ENCODE measurements at places on chromosomes 4 and X.

DNA sequence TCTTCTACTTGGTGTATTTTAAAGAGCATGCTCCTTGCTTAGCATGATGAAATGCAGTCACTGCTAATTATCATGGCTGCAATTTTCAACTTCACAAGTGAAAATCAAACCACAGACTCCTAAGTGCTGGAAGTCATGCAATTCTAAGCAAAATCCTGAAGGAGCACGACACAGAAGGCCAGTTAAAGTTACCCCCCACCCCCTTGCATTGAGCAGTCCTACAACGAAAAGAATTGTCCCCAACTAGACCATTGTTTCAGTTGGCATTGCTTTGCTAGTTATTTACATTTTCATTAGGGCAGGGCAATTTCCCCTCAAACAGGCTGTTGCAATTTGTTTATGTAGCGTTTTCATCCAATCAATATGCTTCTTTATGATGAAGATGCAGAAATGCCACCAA lies 321.2 kb downstream of the PCDH7 start:
- DNase-seq: no peak

DNA sequence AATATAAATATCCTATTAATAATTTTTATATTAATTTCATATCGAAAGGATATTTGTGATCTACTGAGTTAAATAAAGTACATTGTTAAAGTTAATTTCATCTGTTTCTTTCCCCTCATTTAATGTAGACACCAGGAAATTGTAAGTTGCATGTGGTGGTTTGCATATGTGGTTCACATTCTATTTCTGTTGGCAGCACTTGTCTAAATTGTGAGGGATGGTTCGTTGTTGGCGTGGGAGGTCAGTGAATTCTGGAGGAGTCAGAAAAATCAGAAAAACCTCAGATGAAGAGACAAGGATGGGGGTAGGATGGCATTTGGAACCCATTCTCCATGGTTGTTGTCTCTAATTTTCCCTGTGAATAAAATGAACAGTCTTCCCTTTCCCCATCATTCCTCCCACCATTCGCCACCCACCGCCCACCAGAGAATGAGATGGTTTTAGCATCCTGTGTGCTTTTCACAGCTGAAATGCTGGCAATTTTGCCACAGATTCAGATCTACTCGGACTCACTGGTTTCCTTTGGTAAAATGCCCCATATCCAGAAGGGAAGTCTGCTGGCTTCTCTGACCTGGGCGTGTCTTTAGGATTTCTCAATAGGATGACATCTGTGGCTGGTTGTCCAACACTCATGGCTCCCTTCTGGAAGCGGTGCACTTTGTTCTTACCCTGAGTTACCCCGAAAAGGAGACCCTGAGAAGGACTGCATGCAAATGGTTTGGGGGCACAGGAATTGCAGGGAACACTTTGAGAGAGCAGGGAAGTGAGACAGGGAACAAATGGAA lies 52.3 kb downstream of the LGI2 start:
- no peak for DNase-seq

DNA sequence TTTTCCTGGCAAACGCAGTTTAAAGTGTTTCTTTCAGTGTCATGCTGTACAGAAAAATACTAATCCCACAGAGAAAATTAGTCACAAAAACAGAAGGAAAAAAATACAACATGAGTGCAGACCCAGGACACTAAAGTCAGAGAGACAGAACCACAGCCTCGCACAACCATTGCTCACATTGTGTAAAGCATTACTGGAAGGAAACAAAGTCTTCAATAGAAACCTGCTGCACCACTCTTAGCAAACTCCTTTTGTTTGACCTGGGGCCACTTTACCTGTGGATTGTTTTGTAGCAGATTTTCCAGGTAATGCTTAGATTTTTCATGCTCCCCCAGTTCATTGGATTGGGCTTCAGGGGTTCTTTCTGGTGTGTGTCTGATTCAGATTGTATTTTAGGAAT lies 131.8 kb upstream of the TMLHE start:
- DNase-seq: no peak

DNA sequence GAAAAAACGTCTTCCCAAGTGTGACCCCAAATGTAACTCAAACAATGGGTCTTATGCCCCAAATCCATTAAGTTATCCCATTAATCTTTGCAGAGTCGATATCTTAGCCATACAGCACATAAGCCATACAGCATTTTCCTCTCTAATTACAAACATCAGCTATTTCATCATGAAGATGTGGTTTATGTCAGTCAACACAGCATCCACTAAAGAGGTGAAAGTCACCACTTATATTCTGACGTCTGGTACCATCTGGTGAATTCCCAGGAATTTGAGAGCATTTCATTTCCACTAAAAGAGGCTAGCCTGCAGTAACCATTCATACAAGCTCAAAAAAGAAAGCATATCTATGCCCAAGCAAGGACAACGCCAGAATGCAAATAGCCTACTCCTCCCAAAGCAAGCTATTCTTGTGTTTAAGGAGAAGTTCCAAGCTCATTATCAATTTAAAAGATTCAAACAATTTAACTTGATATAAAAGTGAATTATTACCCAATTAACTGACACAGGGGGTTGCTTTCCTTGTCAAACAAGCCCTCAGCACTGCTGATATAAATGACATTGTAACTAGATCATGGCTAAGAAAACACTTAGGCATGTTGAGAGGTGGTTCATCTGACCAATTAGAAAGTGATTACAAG lies 203.3 kb downstream of the ANTXR2 start:
- no peak for DNase-seq

- no peak for DNase-seq
These were observed 185.0 kb upstream of the FAM241A start for GRCh38 chr4:111960241-111960667.

- DNase-seq: no peak
These were observed 2138.2 kb downstream of the PCDH7 start for GRCh38 chr4:32858361-32858760.

- DNase-seq: no peak
These were observed 29.3 kb upstream of the HGFAC start for GRCh38 chr4:3412257-3413020.

DNA sequence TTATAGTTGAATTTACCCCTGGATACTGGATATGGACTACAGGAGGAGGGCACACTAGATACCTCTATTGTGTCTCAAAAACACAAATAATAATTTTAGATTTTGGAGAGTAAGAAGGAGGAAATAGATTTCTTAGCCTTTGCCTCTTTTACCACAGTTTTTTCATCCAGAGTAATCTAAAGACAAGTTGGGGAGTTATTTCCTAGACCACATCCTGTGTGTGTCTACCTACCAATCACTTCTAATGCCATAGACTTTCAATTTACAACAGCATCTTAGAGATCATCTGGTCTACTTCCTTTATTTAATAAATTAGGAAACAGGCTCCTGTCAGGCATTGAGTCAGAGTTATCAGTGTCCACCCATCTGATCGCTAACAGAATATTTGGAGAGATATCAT lies 191.5 kb downstream of the EDA start:
- DNase-seq: no peak

DNA sequence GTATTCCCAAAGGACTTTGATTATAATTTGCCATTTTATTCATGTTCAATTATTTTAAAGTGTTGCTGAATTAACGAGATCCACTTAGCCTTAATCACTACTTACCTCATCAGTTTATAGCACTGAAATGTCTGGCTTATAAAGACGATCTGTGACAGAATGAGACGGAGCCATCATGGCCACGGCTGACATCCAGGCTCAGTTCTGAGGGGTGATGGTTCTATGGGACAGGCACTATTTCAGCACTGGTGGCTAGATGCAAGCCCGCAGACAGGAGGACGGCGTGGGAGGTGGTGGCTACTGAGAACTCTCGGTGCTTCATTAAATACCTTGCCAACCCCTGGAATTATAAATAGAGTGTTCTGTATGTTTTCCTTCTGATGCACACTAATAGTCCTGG lies 1084.2 kb upstream of the TENM3 start:
- DNase-seq: no peak

GRCh38 chr4:139014371-139015268 lies 961 bp upstream of the NOCT start:
- DNase-seq: no peak

Data from stimulated activated CD4-positive, alpha-beta T cell treated with anti-CD3 and anti-CD28 coated beads, Interleukin-2, amount 100 ng/mL, for 4 hours (primary cell).